GM04504 (cell line): ENCODE measurements at places on chromosomes 12 and 14.

GRCh38 chr12:82973592-82973991 lies 286.9 kb downstream of the TMTC2 start:
- no peak for DNase-seq

GRCh38 chr14:90677484-90678050 lies 138.7 kb downstream of the TTC7B start:
- no peak for DNase-seq

DNA sequence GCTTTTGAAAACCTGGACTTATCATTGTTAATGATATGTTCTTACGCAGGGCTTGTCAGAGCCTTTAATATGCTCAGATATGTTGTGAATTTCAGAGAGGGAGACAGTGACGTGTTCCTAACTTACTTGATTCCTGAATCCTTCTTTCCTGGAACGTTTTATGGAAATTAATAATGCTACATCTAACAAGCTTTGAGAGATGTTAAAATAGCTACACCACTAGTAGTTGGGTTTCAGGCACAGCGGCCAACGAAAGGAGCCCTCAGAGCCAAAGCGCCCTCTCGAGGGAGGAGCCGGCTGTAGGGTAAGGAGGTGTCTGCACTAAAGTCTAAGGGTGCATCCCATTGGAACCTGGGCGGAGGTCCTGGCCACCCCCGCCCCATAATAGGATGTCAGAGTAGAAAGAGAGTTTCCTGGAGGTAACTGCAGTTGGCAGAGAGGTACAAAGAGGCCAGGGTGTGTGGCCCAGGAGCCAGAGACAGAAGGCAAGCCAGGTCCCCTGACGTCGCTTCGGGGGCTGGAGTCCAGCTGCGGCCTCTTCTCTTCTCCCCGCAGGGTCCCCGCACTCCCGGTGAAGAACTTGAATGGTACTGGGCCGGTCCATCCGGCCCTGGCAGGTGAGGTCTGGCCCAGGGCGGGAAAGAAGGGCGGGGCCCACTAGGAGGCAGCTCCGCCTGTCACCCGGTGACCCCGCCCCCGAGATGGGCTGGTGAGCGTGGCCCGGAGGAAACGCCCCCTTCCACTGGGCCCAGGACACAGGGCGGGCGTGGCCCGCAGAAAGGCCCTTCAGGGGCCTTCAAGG lies 36.3 kb downstream of the DTX1 start:
- no peak for DNase-seq

DNA sequence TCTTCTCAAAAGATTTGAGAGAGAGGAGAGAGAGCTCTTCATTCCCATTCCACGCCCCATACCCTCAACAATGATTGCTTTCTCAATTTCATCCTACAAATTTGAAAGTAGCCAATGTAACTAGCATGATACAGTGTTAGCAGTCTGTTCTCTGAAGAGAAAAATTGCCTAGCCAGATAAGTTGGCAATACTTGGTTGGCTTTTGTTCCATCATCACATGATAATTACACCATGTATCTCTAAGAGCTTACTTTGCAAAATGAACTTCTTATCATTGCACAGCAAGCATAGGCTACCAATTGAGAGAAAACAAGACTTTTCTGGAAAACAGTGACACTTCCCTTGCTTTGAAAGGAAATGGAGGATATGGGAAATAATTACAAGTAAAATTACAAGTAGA lies 68.9 kb downstream of the FSCB start:
- no peak for DNase-seq

GRCh38 chr14:91089958-91090535 lies 23.8 kb upstream of the DGLUCY start:
- DNase-seq: no peak

- peak; percentile 81 for DNase-seq
Measured at GRCh38 chr12:6182279-6182898, 17.8 kb upstream of the CD9 start.

- DNase-seq: no peak
Measured at GRCh38 chr14:45790293-45790692, 537.3 kb upstream of the MIS18BP1 start.

GRCh38 chr12:61629702-61630101 lies 630.5 kb upstream of the USP15 start:
- DNase-seq: no peak

GRCh38 chr14:39991041-39991440 lies 558.8 kb upstream of the FBXO33 start:
- no peak for DNase-seq

GRCh38 chr12:40313928-40314327 lies 89.1 kb downstream of the LRRK2 start:
- no peak for DNase-seq

- no peak for DNase-seq
Measured at GRCh38 chr14:92519246-92520101, 5.9 kb downstream of the RIN3 start.

DNA sequence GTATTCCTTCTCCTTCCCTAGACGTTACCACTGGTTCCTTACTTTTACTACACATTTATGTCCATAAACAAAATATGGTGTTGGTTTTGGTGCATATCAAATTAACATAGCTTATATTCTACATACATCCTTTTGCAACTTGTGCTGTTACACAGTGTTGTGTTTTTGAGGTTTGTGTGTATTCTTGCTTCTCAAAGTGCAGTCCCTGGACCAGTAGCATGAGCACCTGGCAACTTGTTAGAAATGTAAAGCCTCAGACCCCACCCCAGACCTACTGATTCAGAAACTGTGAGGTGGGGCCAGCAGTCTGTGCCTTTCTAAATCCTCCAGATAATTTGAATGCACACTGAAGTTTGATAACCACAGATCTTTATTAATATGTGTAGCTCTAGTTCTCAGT lies 65.9 kb downstream of the RNFT2 start:
- no peak for DNase-seq

DNA sequence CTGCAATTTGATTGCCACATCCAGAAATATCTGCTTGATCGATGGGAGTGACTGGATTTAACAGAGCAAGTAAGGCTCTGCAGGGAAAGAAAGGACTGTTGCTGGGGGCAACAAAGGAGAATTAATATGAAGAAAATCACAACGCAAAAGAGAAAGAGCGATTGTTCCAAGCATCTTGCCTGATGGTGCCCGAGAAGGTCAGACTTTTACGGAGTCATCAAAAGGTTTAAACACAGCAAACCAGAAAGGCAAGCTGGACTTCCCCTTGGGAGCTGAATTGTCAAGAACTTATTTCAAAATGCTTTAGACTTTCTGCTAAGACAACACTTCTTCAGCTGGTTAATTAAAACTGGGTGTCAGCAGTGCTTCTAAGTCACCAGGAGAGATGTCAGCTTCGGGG lies 791.5 kb downstream of the MED13L start:
- DNase-seq: no peak

DNA sequence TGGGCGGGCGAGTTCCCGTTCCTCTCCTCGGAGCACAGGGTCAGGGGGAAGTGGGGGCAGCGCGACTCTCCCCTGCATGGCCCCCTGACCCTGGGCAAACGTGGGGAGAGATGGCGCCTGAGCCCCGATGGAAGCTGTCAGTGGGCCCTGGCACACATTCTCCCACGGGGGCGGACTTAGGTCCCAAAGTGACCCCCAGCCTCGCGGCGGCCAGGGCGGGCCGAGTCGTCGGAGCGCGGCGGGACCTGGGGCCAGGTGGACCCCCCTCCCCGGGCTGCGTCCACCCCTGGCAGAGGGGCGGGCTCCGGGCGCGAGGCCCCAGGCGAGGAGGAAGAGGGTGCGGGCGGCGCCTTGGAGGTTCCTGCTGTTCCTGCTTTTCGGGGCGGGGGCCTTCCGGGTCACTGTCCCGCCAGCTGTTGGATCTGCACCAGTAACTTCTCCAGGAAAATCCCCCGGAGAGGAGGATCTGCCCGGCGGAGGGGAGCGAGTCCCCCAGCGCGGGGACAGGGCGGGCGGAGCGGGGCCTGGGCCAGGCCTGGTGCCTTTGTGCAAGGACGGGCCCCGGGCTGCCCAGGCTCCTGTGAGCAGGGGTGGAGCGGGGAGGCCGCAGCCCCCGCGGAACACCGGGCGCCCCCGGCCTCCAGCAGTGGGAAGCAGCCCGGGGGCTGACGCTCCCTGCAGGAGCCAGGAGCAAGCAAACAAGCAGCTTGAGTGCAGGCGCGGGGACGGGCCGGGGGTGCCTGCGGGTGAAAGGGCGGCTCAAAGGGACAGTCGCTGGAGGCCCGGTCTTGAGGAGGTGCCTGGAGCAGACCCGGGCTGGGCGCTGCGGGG lies 15.3 kb downstream of the TNFAIP2 start:
- no peak for DNase-seq

GRCh38 chr14:98304574-98304973 lies 967.4 kb downstream of the BCL11B start:
- DNase-seq: no peak

DNA sequence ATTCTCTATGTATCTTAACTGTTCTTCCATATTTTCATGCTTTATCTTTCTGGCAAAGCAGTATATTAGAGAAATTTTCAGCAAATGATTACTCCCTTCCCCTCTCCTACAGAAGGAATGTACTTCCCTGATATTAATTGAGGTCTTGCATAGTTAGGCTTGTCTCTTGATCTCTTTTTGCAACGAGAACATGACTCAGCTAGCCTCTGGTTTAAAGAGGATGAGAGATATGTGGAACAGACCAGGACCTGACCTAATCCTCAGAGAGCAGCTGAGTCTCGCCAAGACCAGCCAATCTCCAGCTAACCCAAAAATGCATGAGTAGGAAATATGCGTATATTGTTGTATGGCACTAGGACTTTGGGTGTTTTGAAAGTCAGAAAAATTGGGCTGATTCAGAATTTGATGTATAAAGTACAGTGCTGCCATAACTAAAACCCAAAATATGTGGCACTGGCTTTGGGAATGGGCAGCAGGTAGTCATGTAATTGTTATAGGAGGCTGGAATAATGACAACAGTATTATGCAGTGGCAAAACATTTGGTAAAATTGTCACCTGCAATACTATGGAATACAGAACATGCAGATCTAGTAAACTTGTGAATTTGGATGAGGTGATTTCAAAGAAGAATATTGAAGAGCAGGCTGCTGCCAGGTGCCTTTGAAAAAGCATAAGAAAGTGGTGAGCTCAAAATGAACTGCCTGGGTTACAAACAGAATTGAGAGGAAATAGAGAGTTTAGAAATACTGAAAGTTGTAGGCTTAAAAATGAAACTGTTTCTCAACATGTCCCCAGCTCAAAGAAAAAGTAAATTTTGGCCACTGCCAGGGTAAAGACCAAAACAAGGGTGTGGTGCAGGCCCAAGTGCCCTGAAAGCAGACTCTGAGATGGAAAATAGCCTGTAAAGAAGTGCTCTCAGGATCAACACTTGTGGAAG lies 9.3 kb upstream of the USP15 start:
- no peak for DNase-seq

DNA sequence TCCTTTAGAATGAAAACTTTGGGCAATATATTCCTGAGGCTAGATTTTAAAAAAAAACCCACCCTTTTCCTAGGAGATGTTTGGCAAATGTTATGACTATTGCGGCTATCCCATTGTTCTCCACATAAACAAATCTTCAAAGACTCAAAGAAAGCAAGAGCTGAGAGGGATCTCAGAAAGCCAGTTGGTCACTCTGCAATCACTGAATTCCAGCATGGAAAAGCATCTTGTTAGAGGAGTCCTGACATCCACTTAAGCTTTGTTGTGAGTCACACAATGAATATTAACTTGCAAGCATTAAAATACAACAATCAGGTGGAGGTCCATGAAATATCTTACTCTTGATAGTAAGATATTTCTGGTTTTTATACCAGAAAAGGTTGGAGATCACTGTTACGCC lies 11.0 kb upstream of the PTPRB start:
- DNase-seq: no peak

- no peak for DNase-seq
Measured at GRCh38 chr12:116783525-116784237, 45.6 kb downstream of the RNFT2 start.

- no peak for DNase-seq
Measured at GRCh38 chr12:27493260-27493940, 30.6 kb upstream of the PPFIBP1 start.

GRCh38 chr12:68761901-68762630 lies 16.1 kb downstream of the SLC35E3 start:
- DNase-seq: no peak

GRCh38 chr14:68519671-68520187 lies 273.1 kb downstream of the ZFP36L1 start:
- no peak for DNase-seq

DNA sequence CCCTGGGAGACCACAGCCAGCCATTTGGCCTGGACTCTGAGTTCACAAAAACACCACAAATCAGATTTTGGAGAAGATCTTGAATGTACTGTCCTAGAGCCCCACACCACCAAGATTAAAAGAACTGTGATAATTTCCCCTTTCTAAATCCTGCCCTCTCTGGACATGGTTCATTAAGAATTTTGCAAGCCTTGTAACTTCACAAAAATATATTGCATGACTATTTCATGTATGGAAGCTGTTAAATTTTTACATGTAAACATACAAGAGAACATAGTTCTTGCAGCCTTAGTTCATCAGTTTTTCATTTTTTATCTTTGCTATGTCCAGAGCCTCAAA lies 97.0 kb downstream of the SCARB1 start:
- no peak for DNase-seq
